ENCODE measurements at places on chromosomes 1 and 21.

- no peak for DNase-seq
These were observed 3.2 kb downstream of the DDR2 start for GRCh38 chr1:162635418-162635817.

GRCh38 chr1:118988186-118989005 is at the start of gene TBX15:
TSS of gene TBX15 (minus strand) at chr1:118988343. CDS start at chr1:118987795, 548 bp downstream.
- DNase-seq = peak; percentile 93

- DNase-seq = no peak
These were observed 24.0 kb downstream of the FNBP1L start for GRCh38 chr1:93471911-93472310.

DNA sequence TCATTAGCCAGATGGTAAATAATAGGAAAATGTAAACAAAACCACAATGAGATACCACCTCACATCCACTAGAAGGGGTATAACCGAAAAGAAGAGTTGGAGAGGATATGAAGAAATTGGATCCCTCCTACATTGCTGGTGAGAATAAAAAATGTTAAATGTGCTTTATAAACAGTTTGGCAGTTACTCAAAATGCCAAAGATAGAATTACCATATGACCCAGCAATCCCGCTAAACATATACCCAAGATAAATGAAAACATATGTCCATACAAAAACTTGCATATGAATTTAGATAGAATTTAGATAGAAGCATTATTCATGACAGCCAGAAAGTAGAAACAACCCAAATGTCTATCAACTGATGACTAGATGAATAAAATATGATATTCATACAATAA is 4.4 kb upstream of the FMO2 start:
- DNase-seq = no peak

DNA sequence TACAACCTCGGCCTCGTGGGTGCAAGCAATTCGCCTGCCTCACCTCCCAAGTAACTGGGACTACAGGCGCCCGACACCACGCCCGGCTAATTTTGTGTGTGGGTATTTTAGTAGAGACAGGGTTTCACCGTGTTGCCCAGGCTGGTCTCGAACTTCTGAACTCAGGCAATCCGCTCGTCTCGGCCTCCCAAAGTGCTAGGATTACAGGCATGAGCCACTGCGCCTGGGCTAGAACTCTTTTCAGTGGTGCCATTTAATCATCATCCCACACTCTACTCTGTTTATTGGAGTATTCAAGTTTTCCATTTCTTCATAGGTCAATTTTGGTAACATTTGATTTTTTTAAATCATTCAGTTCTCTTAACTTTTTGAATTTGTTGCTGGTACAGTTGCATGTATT is 101.3 kb downstream of the DHRS3 start:
- no peak for DNase-seq

DNA sequence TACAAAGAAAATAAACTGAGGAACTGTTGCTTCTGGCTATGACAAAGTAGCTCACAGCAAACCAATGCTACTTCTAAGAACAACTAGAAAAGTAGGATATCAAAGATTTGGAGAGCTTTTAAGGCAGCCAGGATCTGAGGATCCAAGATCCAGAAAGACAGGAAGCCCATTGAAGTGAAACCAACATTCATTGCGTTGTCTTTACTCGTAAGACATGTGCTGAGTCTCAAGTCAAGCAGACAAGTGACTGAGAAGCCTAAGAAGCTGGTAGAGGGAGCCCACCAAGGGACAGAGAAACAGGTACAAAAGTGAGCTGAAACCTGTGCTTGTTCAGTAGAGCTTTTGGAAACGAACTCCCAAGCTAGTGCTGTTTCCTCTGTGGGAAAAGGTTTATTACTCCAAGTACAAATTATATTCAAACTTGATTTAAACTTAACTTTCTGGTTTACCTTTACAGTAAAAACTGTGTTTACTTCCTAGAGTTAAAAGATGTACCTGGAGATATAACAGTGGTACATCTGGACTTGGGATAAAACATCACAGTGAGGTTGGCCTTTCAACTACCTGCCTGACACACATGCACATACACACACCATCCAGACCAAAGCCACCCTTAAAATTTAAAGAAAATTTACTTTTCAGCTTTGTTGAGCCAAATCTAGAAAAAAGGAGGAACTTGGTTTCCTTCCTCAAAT is 41.2 kb downstream of the NME7 start:
- DNase-seq = no peak

DNA sequence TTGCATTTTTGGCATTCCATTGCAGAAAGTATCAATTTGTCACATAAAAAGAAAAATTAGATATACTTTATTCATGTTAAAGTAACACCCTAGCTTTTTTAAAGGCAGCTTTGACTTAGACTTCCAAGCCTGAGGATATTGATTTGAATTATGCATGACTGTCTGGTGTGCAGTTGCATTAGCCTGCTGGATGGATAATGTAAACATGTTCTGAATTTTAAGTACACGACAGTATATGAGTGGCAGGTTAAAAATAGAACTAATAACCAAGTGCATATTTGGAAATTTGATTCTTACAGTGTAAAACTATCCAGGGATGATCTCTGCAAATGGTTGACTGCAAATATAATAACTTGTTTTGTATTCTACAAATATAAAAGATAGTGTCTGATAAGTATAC is 124.0 kb downstream of the SYT14 start:
- DNase-seq = no peak

DNA sequence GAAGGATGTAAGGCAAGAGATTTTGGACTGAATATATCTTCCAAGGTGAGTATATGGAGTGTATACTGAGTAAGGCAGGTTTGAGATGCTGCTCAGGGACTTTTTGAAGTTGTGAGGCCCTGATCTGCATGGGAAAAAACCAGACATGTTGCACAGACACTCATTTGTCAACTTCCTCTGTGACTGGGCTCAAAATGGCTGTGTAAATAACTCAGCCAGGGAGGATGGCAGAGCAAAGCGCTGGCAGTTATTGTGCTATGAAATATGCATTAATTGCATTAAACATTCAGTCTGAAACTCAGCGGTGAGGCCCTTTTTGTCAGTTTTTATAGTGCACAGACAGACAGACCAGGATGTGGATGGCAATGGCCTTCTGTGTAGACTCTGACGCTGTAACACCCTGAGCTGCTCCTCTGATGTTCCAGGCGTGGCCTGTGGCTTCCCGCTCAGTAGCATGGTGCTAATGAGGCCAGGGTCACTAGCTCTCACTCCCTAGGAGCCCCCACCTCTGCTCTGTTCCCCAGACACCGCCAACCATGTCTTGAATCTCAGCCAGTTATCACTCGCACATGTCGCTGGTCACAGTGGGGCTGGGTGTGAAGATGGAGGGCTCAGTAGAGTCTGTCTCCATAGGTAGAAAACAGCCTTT is 307.0 kb upstream of the PROX1 start:
- DNase-seq = no peak

- no peak for DNase-seq
These were observed 1.8 kb downstream of the TRIM46 start for GRCh38 chr1:155175281-155175926.

- no peak for DNase-seq
These were observed 75.7 kb upstream of the KIAA1614 start for GRCh38 chr1:180837020-180837419.

GRCh38 chr1:61259379-61260148 is 177.2 kb downstream of the NFIA start:
- DNase-seq = no peak

DNA sequence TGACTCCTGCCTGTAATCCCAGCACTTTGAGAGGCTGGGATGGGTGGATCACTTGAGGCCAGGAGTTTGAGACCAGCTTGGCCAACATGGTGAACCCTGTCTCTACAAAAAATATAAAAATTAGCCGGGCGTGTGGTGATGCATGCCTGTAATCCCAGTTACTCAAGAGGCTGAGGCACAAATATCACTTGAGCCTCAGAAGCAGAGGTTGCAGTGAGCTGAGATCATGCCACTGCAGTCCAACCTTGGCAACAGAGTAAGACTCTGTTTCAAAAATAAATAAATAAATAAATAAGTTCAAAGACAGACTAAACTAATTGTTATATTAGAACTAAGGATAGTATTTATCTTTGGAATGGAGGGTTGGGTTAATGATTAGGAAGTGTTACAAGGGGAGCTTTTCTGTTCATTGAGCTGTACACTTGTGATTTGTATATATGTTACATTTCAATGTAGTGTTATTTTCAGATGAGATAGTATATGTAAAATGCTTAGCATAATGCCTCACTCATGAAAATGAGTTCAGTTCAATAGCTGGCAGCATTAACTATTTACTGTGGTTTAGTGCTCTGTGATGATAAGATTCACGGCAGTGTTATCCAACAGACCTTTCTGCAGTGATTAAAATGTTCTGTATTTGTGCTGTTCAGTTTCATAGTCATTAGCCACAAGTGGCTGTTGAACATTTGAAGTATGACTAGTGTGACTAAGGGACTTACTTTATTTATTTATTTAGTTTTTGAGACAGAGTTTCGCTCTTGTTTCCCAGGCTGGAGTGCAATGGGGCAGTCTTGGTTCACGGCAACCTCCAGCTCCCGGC is 47.7 kb downstream of the OSBPL9 start:
- DNase-seq = no peak

DNA sequence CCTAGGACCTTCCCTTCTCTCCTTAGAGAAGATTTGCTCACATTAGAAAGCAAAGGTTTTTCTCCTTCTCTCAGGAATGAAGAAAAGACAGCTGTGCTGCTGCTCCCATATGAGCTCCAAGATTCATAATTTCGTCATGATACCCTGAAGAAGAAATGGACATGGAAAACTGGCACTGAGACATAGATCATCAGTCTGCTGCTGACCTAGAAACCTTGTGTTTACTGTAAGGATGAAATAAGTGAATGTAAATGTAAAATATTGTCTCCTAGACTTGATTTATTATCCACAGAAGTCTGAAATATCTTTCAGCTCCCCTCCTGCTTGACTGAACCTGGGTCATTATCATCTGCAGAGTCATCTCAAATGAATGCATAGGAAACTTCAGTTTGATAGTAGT is 77.9 kb downstream of the ZC3H11B start:
- DNase-seq = no peak

DNA sequence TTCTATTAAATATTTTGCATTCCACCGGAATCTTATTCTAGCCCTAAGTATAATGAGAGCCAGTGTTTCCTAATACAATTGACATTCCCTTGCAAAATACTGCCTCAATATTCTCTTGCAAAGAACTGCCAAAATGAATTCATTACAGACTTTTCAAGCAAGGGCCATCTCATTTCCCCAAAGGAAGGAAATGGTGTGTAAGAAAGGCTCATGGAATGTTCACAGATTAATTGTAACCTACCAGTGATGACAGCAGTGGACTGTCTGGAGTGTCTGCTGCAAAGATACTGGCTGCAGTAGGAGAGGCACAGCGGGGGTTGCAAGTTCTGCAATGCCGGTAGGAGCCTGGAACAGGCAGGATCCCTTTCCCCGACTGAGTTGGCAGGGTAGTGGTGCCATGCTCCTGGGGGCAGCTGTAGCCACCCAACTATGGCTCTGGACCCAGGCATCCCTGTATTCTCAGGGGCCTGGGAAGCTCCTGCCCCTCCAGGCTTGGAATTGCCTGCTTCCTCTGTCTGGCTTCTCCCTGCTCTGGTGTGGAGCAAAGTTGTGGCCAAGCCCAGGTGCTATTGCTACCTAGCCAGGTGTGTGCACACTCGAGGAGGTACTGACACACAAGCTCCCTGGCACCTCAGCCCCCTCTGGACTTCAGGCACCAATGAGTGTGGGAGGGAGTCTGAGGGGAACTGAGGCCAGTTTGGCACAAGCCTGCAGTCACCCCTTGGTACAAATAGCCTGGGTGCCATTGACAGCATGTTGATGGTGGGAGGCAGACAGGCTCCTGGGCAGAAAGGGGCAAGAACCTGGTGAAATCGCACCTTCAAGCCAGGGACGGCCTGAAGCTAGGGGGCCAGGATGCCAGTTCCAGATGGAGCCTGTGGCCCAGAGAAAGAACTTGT is 1371.0 kb downstream of the KCNT2 start:
- DNase-seq = no peak

DNA sequence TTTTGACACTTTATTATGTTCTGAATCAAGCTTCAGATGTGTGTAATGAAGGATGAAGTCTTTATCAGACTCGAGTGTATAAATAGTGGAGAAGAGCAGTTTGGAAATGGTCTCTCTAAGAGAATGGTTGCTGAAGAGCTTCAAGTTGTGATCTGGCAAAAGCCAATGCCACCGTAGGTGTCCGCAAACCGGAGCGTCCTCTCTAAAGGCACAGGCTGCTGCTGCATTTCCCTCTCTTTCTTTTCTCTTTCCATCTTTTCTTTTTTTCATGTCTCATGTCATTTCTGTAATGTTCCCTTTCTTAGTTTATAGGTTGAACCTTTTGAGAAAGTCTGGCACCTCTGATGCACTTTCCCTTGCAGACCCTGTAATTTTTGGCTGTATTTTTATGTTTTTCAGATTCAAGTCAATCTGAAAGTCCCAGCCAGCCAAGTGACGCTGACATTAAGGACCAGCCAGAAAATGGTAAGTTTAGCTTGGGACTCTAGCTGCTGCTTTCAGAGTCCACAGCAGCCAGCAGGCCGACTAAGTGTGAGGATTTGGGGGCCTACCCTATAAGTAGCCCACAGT is 194.8 kb downstream of the NFIA start:
- no peak for DNase-seq

DNA sequence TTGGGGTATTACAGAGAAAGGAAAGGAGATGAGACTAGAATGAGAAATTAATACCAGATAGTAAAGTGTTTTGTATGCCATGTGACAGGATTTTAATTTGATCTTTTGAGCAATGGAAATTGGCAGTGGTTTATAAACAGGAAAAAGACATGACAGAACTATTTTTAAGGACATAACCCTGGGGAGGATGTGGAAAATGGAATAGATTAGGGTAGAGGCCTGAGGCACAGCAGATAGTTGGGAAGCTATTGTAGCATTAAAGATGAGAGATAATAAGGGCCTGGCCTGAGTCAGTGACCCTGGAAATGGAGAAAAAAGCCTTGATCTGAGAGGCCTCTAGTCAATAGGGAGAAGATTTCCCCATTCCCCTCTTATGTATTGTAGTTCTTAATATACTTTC is 22.1 kb upstream of the KCNA3 start:
- no peak for DNase-seq

DNA sequence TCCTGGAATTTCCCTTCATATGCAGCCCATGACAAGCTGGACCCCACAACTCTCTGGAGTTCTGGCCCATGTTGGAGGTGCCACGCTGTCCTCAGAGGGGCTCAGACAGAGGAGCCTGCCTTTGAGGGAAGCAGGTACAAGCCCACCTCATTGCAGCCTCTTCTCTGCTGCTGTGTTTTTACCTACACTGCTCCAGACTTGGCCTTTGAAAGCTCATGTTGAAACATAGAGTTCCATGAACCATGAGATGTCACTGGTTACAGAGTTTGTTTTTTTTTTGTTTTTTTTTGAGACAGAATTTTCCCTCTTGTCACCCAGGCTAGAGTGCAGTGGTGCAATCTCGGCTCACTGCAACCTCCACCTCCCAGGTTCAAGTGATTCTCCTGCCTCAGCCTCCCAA is 22.1 kb upstream of the ZBTB21 start:
- DNase-seq = no peak
